ENCODE measurements at places on chromosomes 1 and 21. TPM values are rescaled to one million over a fixed set of nuclear protein-coding genes. Genes with fewer than 3 reads are reported as not detected.
A peak's percentile ranks its signal among the peaks of the same experiment; 100 is the strongest.

GRCh38 chr1:244545511-244545910, 84.4 kb downstream of the CATSPERE start:
- no peaks in the 10 kb centered on the region for H3K4me1 ChIP-seq
- no peak for DNase-seq
- H3K4me3 ChIP-seq, result no peak overlapping the region
- H3K27ac ChIP-seq, result no peak overlapping the region
- H3K36me3 ChIP-seq, result no peaks in the 10 kb centered on the region

- no peak for DNase-seq
- no peak overlapping the region for H3K27ac ChIP-seq
- H3K36me3 ChIP-seq, result no peaks in the 10 kb centered on the region
- no peaks in the 10 kb centered on the region for H3K4me1 ChIP-seq
- no peak overlapping the region for H3K4me3 ChIP-seq
- H3K27me3 ChIP-seq, result no peaks in the 10 kb centered on the region
These were observed 108.9 kb downstream of the LBR start for GRCh38 chr1:225318706-225319575.

DNA sequence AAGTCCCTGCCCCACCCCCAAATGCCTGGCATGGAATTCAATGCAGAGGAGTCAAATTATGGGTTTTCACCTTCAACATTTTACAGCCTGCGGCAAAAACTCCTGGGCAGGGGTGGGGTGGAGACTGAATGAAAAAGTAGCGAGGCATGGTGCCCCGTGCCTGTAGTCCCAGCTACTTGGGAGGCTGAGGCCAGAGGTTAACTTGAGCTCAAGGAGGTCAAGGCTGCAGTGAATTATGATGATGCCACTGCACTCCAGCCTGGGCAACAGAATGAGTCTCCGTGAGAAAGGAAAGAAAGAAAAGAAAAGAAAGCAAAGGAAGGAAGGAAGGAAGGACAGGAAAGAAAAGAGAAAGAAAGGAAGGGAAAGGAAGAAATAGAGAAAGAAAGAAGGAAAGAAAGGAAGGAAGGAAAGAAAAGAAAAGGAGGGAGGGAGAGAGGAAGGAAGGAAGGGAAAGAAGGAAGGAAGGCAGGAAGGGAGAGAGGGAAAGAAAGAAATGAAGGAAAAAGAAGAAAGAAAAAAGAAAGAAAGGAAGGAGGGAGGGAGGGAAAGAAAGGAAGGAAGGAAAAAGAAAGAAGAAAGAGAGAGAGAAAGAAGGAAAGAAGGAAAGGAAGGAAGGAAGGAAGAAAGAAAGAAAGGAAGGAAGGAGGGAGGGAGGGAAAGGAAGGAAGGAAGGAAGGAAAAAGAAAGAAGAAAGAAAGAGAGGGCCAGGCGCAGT, 11.1 kb downstream of the LEMD1 start:
- no peak overlapping the region for H3K4me3 ChIP-seq
- H3K4me1 ChIP-seq, result peaks cover 3% of the 10 kb centered on the region
- no peak overlapping the region for H3K27ac ChIP-seq
- no peaks in the 10 kb centered on the region for H3K27me3 ChIP-seq
- peak; percentile 4 for DNase-seq

The SMYD3 gene
- total RNA-seq, result 13.3 TPM

GRCh38 chr21:22355949-22356348, 1357.7 kb downstream of the NCAM2 start:
- H3K36me3 ChIP-seq, result no peaks in the 10 kb centered on the region
- H3K4me3 ChIP-seq, result no peak overlapping the region
- no peaks in the 10 kb centered on the region for H3K27me3 ChIP-seq
- no peaks in the 10 kb centered on the region for H3K4me1 ChIP-seq

The PPM1J gene
- total RNA-seq, result 3.6 TPM

GRCh38 chr1:20442920-20443625, 42.9 kb downstream of the CAMK2N1 start:
- H3K27ac ChIP-seq, result no peak overlapping the region
- H3K36me3 ChIP-seq, result no peaks in the 10 kb centered on the region
- H3K4me3 ChIP-seq, result no peak overlapping the region

DNA sequence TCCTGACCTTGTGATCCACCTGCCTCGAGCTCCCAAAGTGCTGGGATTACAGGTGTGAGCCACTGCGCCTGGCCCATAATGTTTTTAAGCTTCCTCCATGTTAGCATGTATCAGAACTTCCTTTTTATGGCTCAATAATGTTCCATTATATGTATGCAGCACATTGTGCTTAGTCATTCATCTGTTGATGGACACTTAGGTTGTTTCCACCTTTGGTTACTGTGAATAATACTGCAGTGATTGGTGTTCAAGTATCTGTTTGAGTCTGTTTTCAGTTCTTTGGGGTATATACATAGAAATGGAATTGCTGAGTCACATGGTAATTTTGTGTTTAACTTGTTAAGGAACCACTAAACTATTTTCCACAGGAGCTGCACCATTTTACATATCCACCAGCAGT, 17.7 kb downstream of the CMPK1 start:
- no peaks in the 10 kb centered on the region for H3K36me3 ChIP-seq
- no peaks in the 10 kb centered on the region for H3K27me3 ChIP-seq
- no peak overlapping the region for H3K4me3 ChIP-seq
- DNase-seq, result no peak

DNA sequence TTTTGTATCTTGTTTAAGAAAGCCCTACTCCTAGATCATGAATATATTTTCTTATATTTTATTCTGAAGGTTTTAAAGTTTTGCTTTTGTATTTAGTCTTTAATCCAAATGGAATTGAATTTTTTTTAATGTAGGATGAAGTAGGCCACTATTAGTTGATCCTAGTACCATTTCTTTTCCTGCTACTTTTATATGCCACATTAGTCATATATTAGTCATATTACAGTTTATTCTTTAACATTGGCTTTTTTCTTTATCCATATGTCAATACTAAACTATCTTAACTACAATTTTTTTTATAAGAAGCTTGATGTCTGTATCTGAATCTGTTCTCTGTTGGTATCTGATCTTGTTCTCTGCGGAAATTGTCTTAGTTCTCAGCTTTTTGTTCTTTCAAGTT, 48.8 kb downstream of the MAN1A2 start:
- no peak overlapping the region for H3K27ac ChIP-seq
- H3K4me3 ChIP-seq, result no peak overlapping the region
- H3K4me1 ChIP-seq, result no peaks in the 10 kb centered on the region
- no peaks in the 10 kb centered on the region for H3K27me3 ChIP-seq
- no peak for DNase-seq
- peaks cover 10% of the 10 kb centered on the region for H3K36me3 ChIP-seq

DNA sequence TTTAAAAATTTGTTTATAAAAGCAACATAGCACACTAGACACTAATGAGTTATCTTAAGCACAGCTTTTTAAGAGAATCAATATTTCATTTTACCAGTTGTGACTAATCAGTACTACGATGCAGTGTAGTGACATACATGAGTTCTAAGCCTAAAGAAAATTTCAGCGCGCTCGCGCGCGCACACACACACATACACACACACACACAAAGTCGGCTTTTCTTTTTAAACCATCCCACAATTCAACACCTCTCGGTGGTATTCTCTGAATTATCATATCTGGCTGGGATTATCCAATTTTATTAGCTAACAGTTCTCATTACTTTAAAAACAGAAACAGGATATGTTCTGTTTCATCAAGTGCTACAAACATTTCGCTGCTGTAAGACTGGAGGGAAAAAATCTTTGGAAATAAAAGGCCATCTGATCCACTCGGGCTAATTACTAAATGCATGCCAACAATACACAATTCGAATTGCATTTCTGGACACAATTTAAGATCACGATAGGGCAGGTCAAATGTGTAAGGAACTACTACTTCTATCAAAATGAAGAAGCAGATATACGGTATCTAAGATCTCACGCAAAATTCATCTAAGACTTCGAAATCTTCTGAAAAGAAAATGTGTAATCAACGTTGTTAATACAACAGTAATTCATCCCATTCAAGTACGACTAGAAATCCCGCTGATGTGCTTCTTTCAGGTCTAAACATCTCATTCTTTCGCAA, 1.2 kb downstream of the TUT4 start:
- H3K4me1 ChIP-seq, result peaks cover 10% of the 10 kb centered on the region
- no peak for DNase-seq
- no peaks in the 10 kb centered on the region for H3K27me3 ChIP-seq
- H3K36me3 ChIP-seq, result no peaks in the 10 kb centered on the region

GRCh38 chr1:151790940-151791651, 796 bp upstream of the TDRKH start:
- no peak for DNase-seq
- no peaks in the 10 kb centered on the region for H3K4me1 ChIP-seq
- peak overlapping the region; percentile 77 for H3K27ac ChIP-seq
- no peaks in the 10 kb centered on the region for H3K36me3 ChIP-seq

- no peak overlapping the region for H3K27ac ChIP-seq
- no peaks in the 10 kb centered on the region for H3K36me3 ChIP-seq
- H3K27me3 ChIP-seq, result no peaks in the 10 kb centered on the region
These were observed 1995.8 kb downstream of the NCAM2 start for GRCh38 chr21:22993822-22994574.

The GSTM3 gene
- total RNA-seq, result 111 TPM

GRCh38 chr1:27779122-27779521, 6.1 kb downstream of the STX12 start:
- H3K27me3 ChIP-seq, result no peaks in the 10 kb centered on the region
- H3K36me3 ChIP-seq, result no peaks in the 10 kb centered on the region
- H3K4me3 ChIP-seq, result no peak overlapping the region
- DNase-seq, result no peak
- peaks cover 55% of the 10 kb centered on the region for H3K4me1 ChIP-seq
- no peak overlapping the region for H3K27ac ChIP-seq

The DLGAP3 gene
- total RNA-seq, result 0.83 TPM

GRCh38 chr1:209379280-209379679, 204.2 kb upstream of the CAMK1G start:
- no peak overlapping the region for H3K4me3 ChIP-seq
- H3K27me3 ChIP-seq, result no peaks in the 10 kb centered on the region
- no peak overlapping the region for H3K27ac ChIP-seq
- H3K36me3 ChIP-seq, result no peaks in the 10 kb centered on the region
- no peak for DNase-seq
- H3K4me1 ChIP-seq, result no peaks in the 10 kb centered on the region

DNA sequence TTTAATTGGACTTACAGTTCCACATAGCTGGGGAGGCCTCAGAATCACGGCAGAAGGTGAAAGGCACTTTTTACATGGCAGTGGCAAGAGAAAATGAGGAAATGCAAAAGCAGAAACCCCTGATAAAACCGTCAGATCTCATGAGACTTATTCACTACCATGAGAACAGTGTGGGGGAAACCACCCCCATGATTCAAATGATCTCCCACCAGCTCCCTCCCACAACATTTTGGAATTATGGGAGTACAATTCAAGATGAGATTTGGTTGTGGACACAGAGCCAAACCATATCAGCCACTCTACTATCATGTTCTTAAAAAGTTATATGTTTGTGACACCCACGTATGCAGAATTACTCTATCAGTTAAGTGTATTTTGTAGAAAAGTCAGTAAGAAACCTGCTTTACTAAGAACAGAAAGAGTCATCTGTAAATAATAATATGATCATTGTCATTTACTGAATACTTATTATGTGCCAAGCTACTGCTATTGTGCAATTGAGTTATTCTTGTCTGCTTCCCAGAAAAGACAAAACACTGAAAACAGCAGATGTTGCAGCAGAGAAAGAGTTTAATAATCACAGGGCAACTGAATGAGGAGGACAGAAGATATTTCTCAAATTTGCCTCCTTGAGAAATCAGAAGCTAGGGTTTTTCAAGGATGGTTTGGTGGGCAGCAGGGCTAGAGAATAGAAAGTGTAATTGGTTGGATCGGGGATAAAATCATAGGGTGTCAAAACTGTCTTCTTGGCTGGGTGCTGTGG, 207.7 kb upstream of the FGGY start:
- no peaks in the 10 kb centered on the region for H3K36me3 ChIP-seq
- H3K27me3 ChIP-seq, result no peaks in the 10 kb centered on the region
- no peak overlapping the region for H3K4me3 ChIP-seq
- no peak overlapping the region for H3K27ac ChIP-seq

GRCh38 chr1:12518931-12519692, 98.9 kb downstream of the DHRS3 start:
- H3K4me1 ChIP-seq, result peaks cover 19% of the 10 kb centered on the region
- no peaks in the 10 kb centered on the region for H3K27me3 ChIP-seq
- DNase-seq, result no peak
- no peaks in the 10 kb centered on the region for H3K36me3 ChIP-seq
- peak overlapping the region; percentile 60 for H3K27ac ChIP-seq

The TAS1R1 gene
- not detected for total RNA-seq

The OR2L13 gene
- total RNA-seq, result not detected

GRCh38 chr21:26491663-26492062, 81.4 kb downstream of the CYYR1 start:
- no peaks in the 10 kb centered on the region for H3K36me3 ChIP-seq
- no peak for DNase-seq
- H3K27ac ChIP-seq, result no peak overlapping the region
- no peaks in the 10 kb centered on the region for H3K27me3 ChIP-seq
- H3K4me1 ChIP-seq, result no peaks in the 10 kb centered on the region

GRCh38 chr1:226870026-226870400, 403 bp upstream of the PSEN2 start:
- peaks cover 3% of the 10 kb centered on the region for H3K27me3 ChIP-seq
- peaks cover 48% of the 10 kb centered on the region for H3K4me1 ChIP-seq
- no peaks in the 10 kb centered on the region for H3K36me3 ChIP-seq
- H3K4me3 ChIP-seq, result peak overlapping the region; percentile 88

The CHODL gene
- total RNA-seq, result 2.4 TPM

The NUDT4B gene
- total RNA-seq, result 153 TPM

The KRTAP12-2 gene
- total RNA-seq, result not detected

The C21orf58 gene
- 2.1 TPM for total RNA-seq

The PTPN7 gene
- total RNA-seq, result 1.7 TPM

GRCh38 chr21:39582749-39583148, 30.0 kb upstream of the B3GALT5 start:
- H3K27me3 ChIP-seq, result no peaks in the 10 kb centered on the region
- no peak overlapping the region for H3K27ac ChIP-seq
- H3K36me3 ChIP-seq, result no peaks in the 10 kb centered on the region
- H3K4me3 ChIP-seq, result no peak overlapping the region
- no peaks in the 10 kb centered on the region for H3K4me1 ChIP-seq

- H3K4me3 ChIP-seq, result no peak overlapping the region
- H3K27me3 ChIP-seq, result no peaks in the 10 kb centered on the region
- no peaks in the 10 kb centered on the region for H3K36me3 ChIP-seq
- no peak overlapping the region for H3K27ac ChIP-seq
These were observed 52.6 kb upstream of the LYST start for GRCh38 chr1:235919127-235919832.

DNA sequence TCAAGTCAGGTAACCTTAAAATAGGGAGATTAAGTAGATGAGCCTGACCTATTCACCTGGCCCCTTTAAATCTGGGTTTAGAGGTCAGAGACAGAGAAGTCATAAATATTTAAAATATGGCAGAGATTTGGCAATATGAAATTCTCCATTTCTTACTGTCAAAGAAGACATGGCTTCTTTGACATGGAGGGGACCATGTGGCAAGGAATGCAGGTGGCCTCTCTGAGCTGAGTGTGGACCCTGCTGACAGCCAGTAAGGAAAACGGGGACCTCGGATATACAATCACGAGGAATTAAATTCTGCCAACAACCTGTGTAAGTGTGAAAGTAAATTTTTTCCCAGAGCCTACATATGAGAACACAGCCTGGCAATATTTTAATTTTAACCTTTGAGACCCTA, 427.5 kb upstream of the PROX1 start:
- no peaks in the 10 kb centered on the region for H3K4me1 ChIP-seq
- H3K27me3 ChIP-seq, result no peaks in the 10 kb centered on the region
